ENCODE measurements at places on chromosomes 7 and 10.

- DNase-seq: no peak
These were observed 137.6 kb downstream of the RGS10 start for GRCh38 chr10:119404719-119405519.

DNA sequence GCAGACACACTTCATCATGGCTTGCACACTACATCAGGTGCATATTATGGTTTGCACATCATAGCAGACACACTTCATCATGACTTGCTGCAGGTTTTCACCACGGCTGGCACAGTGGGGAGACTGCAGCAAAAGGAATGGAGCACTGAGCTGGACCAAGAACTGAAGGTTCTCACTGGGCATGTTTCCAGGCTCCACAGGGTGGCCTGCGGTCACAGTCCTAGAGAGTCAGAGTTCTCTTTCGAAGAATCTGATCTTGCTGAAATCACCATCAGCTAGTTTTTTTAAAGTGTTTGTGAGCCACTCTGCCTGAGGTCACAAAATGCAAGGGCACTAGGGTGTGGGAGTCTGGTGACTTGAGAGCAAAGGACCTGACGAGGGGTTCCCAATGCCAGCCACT is 140.4 kb upstream of the NPY start:
- DNase-seq: no peak

DNA sequence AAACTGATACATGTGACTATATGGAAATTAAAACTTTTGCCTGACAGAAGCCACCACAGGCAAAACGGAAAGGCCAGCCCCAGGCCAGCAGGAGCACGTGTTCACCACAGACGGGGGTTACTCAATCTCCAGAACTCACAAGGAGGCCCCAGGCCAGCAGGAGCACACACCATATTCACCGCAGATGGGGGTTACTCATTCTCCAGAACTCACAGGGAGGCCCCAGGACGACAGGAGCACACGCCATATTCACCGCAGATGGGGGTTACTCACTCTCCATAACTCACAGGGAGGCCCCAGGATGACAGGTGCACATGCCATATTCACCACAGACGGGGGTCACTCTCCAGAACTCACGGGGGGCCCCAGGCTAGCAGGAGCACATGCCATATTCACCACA is 61.5 kb downstream of the NKX6-2 start:
- no peak for DNase-seq

GRCh38 chr10:62904281-62904875 is 88.2 kb upstream of the EGR2 start:
- DNase-seq: no peak

GRCh38 chr10:33507662-33508425 is 173.4 kb upstream of the NRP1 start:
- no peak for DNase-seq

- no peak for DNase-seq
These were observed 2.3 kb downstream of the ZC3HAV1L start for GRCh38 chr7:139033346-139034114.

DNA sequence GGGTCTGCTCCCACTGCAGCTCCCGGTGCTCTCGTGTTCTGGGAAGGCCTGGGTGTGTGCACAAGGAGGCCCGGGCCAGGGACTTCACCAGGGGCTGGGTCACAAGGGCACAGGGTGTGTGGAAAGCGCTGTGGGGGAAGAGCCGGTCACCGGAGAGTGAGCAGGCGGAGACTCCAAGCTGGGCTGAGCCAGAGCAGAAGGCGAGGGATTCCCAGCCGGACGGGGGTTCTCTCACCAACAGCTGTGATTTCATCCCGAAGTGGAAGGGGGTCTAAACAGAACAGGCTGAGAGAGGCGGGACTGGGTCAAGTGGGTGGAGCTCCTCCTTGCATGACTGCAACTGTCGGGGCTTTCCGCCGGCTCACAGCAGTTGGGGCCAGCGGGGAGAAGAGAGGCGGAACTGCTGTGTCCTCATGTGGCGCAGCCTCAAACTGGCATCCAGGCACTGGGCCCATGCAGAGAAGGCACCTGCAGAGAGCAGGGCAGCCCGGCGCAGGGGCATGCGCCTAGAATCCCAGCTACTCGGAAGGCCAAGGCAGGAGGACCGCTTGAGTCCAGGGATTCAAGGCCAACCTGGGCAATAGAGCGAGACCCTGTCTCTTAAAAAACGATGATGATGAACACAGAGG is 7.6 kb upstream of the ORAI2 start:
- peak; percentile 81 for DNase-seq

Data from effector memory CD4-positive, alpha-beta T cell (primary cell).